Activated CD4-positive, alpha-beta memory T cell treated with anti-CD3 and anti-CD28 coated beads, Interleukin-2, amount 10 ng/mL, durations not matched to agents 7 days and 5 days (primary cell): ENCODE measurements at places on chromosomes 1 and 21.
A peak's percentile ranks its signal among the peaks of the same experiment; 100 is the strongest.

GRCh38 chr21:27021046-27021445 is 54.2 kb upstream of the ADAMTS5 start:
- no peak for DNase-seq

- no peak for DNase-seq
These were observed 2.7 kb downstream of the SNAPIN start for GRCh38 chr1:153661111-153661708.

DNA sequence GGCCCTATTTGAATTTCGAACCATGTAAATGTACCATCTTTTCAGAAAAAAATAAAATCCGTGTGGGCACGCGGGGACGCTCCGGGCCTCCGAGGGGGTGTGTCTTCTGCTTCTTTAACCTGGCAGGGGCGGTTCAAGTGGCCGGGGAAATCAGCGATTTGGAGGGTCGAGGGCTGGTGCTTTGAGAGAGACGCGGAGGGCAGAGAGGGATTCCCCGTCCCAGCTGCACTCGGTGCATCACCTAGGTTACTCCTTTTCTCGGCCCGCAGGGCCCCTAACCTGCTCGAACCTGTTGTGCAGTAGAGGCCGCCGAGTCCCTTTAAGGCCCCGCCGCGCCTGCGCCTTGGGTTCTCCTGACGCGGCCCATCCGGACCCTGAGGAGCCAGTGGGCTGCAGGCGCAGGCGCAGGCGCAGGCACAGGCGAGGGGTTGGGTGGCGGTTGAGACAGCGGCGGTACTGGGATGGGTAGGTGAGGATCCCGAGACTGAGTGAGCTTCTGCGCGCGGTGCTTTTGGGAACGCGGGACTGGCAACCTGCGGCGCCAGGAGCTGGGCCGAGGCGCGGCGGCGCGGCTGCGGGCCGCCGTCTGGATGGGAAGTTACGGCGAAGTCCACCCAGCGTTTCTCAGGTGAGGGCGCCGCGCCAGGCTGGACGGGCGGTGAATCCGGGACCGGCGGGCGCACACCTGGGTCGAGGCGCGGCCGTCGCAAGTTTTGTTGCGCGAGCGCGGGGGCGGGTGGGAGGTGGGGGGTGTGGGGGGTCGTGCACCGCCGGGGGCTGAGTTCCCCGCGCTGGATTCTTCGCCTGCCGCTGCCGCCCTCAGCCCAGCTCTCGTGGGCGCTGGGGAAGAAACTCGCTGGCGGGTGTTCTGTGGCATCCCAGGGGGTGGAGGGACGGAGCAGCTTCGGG is at the start of gene NBPF3:
TSS of gene NBPF3 (plus strand) at position 417 of the 909 bp plus-strand sequence. CDS start 4,950 bp downstream, outside the sequence.
- DNase-seq = peak; percentile 85

DNA sequence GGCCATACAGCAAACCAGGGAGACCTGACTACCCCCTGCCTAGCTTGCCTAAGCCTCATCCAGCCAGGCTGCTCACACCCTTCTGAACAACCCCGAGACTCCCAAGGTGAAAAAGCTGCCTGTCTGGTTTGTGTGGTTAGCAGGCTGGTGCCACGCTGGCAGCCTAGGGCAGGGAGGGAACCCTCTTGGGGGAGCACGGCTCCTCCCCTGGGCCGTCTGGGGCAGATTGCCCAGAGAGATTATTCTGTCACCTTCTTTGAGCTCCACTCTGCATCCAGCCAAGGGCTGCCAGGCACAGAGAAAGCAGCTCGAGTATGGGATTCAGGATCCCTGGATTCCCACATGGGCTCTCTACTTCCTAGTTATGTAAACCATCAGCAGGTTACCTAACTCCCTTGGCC is 27.5 kb upstream of the TCEA3 start:
- peak; percentile 31 for DNase-seq

- no peak for DNase-seq
These were observed 43.0 kb downstream of the XPR1 start for GRCh38 chr1:180674603-180675530.

GRCh38 chr1:243354511-243355153 is 98.8 kb downstream of the SDCCAG8 start:
- no peak for DNase-seq
